ENCODE measurements at places on chromosomes 2 and 18.

GRCh38 chr2:128687565-128687964 lies 368.9 kb upstream of the HS6ST1 start:
- no peak for DNase-seq

- DNase-seq: no peak
Measured at GRCh38 chr18:77110936-77111335, 21.6 kb downstream of the MBP start.

DNA sequence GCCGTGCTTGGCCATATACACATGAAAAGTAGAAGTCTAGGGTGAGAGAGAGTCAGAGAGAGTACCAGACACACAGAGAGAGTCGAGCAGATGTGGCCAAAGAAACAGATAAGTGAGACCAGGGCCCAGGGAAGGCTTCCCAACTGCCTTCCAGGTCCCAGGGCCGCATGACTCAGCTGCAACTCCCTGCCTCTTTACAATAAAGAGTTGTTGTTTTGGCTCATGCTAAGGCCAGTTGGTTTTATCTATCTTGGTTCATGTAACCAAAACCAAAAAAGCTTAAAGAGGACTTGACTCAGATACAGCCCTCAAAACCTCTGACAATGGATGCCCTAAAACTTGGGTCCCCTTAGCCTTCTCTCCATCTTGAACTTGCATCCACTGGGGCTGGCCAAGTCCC lies 36.9 kb downstream of the REEP1 start:
- DNase-seq: no peak

DNA sequence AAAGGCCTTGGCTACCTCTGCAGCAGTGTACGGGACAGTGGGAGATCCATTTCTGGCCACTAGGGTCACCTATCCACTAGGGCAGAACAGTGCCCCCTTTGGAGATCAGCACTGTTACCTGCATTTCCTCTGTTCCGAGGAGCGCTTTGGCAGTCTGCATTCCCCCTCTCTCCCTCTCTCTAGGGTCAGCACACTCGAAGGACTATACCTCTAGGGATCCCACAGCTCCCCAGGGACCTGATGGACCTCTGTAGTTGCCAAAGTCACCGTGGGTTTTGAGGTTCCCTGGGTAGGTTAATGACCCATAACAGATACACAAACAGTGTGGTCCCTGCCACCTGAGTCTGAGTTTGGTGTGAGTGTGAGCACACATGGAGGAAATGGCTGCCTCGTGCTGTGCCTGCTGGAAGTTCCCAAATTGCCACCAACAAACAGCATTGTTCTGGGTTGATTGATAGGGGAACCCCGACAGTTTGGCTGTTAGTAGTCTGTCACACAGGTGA lies 99.8 kb upstream of the VWC2L start:
- no peak for DNase-seq

GRCh38 chr18:8999872-9000271 lies 102.6 kb upstream of the NDUFV2 start:
- no peak for DNase-seq

DNA sequence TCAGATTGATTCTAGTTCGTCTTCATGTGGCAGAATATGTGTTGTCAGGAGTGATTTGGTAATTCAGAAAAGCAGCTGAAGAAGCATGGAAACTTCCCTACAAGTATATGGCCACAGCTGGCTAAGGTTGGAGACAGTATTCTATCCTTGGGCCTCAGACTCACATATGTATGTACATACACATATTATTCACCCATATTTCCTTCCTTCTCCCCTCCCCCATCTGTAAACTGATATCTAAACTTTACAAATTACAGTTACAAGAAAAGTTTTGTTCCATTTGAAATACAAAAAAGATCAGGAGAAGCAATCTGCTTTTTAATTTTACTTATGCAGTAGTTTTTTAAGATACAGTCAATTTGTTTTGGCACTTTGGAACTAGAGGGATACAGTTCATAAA lies 3.1 kb downstream of the SP3 start:
- DNase-seq: no peak

GRCh38 chr2:158967114-158967730 lies 1.2 kb upstream of the TANC1 start:
- DNase-seq: peak; percentile 81

DNA sequence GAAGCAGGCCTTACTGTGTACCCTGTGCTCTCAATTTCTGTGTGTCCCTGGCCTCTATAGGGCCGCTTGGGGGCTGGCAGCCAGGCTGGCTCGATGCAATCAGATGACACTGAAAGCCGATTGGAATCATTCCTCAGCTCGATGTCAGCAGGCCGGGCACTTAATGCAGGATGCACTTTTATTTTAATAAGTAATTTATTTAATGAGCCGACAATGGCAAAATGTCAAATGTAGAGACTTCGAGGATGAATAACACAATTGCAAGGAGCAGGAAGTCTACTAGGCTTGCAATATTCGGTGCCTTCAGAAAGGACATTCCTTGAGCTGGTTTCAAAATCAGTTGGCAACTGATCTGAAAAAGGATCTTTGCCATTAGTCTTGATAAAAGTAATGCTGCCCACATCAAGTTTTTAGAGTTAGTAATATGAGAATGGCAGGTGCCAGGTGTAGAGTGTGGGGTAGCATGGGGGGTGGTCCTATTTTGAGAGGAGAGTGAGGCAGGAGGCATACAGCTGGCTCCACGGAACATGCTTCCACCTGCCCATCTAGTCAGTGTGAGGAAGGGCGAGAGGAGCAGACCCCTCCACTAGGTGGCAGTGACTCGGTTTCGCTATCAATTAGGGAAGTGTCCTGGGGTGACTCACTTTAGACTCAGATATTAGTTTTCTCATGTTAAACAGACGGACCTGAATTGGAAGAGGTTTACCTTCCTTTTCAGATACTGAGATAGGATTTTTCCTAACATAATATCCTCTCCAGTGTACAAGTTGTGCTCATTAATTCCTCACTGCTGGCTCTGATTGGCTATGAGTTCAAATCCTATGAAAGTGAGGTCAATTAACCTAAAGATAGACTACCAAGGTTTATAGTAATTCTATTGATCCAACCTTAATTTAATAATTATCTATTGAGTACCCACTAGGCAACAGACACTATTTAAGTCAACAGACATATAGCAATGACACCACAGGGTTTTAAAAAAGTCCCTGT lies 80.9 kb downstream of the NABP1 start:
- DNase-seq: no peak

- no peak for DNase-seq
Measured at GRCh38 chr2:48482313-48482712, 47.6 kb upstream of the STON1 start.

- DNase-seq: no peak
Measured at GRCh38 chr2:11042841-11043240, 112.4 kb upstream of the SLC66A3 start.

DNA sequence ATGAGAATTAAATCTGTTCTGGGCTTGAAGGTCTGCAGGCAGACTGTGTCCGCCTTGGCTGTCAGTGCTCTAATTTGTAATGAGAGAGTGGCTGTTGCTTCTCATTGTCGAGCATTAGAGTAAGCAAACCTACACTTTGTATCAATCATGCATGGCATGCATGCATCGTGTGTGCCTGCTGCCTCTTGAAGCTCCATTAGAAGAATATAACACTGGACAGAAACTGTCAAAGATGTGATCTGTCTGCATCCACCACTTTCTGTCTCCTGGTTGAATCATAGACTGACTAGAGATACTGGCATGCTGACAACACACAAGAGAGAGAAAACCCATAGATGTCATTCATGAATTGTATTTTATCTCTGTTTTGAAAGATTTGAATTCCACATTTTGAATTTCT lies 275.0 kb upstream of the NXPH2 start:
- no peak for DNase-seq

DNA sequence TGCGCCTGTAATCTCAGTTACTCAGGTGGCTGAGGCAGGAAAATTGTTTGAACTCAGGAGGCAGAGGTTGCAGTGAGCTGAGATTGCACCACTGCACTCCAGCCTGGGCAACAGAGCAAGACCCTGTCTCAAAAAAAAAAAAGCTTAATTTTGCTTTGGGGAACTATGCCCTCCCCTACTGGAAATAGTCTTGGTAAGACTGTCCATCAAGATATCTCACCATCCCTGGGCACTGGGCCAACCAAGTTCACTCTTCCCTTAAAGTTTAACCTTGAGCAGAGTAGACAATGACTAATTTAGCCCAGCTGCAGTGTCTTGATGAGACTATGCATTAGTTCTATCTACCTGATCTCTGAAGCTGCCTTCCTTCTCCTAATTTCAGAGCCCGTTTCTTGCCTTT lies 44.7 kb downstream of the ASXL2 start:
- no peak for DNase-seq

DNA sequence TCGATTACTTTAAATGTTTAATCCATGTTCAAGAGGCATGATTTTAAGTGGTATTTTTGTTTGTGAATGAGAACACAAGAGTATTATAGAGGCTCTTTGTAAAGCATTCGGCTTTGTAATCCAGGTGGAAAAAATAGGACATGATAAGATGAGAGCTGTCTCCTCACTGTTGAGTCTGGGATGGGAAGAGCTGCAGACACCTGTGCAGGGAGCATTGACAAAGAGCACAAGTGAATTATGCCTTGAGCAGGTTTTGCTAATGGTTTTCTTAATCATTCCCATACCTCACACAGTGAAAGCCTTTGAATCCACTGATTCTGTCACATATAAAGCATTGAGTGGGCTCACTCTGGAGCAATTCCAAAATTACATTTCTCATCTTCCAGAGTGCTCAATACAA lies 9.6 kb downstream of the COL6A3 start:
- no peak for DNase-seq

DNA sequence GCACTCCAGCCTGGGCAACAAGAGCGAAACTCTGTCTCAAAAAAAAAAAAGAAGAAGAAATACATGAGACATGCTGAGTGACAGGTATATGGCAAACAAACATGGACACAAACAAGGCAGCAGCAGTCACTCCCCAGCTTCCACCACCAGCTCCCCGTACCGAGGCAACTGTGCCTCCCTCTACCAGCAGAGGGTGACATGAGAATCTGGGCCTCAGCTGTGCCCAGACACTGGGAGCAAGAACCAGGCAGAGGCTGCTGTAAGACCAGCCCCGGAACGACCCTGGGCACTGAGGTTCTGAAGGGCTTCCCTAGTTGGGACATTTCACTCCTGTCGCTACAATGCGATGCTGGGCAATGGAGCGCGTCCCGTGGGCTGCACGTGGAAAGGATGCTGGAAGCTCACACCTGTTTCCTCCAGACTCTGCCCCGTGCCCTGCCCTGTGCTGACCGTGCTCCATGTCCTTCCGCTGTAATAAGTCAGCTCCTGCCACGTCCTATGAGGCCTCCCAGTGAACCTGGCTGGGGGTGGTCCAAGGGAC lies 37.1 kb downstream of the BOK start:
- no peak for DNase-seq

GRCh38 chr18:64210401-64210949 lies 61.6 kb upstream of the LINC00305 start:
- DNase-seq: no peak

- no peak for DNase-seq
Measured at GRCh38 chr2:26043862-26044696, 10.2 kb downstream of the RAB10 start.

GRCh38 chr2:145654746-145655145 lies 1134.8 kb upstream of the ZEB2 start:
- no peak for DNase-seq

- no peak for DNase-seq
Measured at GRCh38 chr2:69827796-69828540, 1.5 kb upstream of the GMCL1 start.

- no peak for DNase-seq
Measured at GRCh38 chr2:223815186-223815883, 22.0 kb downstream of the AP1S3 start.

DNA sequence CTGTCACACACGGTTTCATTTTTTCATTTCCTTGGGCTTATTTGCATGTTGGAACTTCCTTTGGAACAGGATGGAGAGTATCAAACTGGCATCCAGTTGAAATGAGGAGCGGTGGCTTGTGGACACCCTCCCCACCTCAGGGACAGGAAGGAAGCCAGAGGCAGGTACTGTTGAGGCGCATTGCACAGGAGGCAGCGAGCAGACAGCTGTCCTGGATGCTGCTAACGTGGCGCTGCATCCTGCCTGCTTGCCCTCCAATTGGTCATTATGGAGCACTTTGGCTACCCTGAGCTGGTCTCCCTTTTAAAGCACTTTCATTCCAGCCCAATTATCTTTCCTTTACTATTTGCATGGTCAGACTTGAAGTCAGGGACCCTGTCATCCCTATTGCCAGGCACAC lies 80.7 kb upstream of the ITGA4 start:
- no peak for DNase-seq

DNA sequence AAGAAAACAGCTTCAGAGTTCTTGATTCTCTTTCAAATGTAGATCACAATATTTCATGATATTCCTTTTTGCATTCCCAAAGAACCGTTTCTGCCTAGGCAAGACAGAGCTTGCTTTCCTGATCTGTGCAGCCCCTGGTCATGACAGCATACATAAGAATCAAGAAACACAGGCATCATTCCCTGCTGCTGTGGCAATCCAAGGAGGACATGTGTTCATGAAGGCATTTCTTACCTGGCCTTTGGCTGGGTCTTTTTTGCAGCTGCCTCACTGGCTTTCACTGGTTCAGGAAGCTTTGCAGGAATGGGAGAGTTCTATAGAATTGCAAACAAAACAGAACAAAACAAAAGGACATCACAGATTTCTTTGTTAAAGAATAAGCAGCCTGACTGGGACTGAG lies 87.6 kb upstream of the NFU1 start:
- DNase-seq: no peak

GRCh38 chr2:95007822-95008221 lies 17.7 kb upstream of the MAL start:
- DNase-seq: no peak

GRCh38 chr2:174577967-174578589 lies 19.5 kb downstream of the WIPF1 start:
- DNase-seq: no peak

GRCh38 chr2:166519391-166519962 lies 25.4 kb upstream of the SCN7A start:
- no peak for DNase-seq

- no peak for DNase-seq
Measured at GRCh38 chr2:118350621-118351020, 262.4 kb downstream of the INSIG2 start.

DNA sequence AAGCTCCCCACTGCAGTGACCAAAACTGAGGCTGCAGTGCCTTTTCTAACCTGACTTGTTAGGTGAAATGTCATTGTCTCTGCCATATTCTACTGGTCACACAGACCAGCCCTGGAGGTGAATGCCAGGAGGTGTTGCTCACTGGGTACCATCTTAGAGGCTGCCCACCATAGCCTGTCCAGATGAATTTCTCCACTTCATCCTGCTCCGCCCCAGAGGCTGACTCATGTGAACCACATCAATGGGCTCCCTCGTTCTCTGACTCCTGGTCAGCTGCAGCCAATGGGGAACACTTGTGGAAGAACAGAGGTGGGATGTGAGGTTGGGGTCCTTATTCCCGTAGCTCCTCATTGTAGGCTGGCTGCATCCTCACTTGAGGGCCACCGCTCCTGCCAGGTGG lies 3.4 kb upstream of the NARS1 start:
- no peak for DNase-seq

Data from hippocampal formation (tissue), 2 donors.